ENCODE measurements at places on chromosomes 12 and 14.

DNA sequence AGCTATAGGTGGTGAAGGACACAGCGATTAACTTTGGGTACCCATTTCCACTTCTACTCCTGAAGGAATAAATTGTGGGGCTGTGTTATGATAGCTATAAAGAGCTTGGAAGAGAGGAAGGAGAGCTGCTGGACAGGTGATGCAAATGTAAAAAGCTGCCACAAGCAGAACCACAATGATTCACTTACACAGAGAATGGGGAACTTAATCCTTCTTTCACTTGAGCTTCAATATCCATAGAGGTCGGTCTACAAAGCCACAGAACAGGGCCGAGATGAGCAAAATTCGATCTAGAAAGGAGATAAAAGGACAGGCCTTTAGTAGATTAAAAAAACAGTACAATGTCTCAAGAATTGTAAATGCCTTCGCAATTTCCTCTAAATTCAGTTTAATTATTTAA, 831.1 kb downstream of the LRFN5 start:
- DNase-seq = no peak

GRCh38 chr12:31866523-31866922, 92.7 kb upstream of the RESF1 start:
- no peak for DNase-seq

DNA sequence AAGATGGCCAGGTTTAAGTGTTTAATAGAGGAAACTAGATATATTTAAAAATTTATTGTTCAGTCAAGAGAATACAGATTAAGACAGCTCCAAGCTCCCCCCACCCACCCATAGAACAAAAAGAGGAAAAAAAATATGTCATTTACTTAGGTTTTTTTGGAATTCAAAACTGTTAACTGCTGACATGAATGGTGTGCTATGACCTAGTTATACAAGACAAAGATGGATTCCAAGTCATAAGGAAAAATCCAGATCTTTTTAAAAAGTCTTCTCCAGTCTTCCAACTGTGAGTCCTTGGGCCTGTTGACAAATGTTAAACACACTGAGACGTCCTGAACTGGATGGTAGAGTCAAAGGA, 1.3 kb upstream of the SETD1B start:
- no peak for DNase-seq

- peak; percentile 49 for DNase-seq
These were observed 629 bp downstream of the FBRSL1 start for GRCh38 chr12:132490422-132491137.

DNA sequence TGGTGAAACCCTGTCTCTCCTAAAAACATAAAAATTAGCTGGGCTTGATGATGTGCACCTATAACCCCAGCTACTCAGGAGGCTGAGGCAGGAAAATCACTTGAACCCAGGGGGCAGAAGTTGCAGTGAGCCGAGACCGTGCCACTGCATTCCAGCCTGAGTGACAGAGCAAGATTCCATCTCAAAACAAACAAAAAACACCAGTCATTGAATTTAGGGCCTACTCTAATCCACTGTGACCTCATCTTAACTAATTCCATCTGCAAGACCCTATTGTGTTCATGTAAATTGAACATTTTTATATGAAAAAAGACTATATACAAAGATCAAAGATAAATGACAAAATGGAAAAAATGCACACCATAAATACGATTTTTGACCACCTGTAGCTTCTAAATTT, 17.8 kb downstream of the KCNMB4 start:
- no peak for DNase-seq

DNA sequence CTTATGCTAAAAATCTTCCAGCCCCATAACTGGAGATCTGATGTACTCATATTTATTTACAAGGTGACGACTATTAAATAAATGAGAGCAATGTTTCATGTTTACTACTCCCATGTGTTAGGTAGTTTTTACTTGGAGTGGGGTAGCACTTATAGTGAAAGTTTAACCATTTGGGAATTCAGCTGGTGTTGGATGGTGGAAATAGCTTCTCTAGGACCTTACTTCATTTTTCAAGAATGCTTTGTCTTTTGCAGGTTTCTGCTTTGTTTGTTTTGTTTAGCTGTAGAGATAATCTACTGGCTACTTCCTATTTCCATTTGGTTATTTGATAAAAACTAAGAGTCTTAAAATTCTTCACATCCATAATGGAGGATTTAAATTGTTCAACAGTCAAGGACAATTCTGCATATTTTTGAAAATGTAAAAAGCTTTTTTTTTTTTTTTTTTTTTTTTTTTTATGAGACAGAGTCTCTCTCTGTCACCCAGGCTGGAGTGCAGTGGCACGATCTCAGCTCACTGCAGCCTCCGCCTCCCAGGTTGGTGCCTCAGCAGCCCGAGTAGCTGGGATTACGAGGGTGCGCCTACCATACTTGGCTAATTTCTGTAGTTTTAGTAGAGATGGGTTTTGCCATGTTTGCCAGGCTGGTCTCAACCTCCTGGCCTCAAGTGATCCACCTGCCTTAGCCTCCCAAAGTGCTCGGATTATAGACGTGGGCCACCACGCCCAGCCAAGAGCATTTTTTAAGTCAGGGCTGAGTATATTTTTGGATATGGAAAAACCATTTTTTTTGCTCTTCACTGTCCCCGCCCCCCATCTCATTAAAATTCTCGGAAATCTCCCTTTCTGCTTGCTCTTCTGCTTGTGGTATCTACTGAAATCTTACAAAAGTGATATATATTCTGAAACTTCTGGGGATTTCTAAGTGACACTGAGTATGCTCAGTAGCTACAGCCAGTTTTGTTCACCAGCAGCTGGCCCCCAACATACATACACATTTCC, 1.4 kb upstream of the ABCD2 start:
- DNase-seq = no peak

DNA sequence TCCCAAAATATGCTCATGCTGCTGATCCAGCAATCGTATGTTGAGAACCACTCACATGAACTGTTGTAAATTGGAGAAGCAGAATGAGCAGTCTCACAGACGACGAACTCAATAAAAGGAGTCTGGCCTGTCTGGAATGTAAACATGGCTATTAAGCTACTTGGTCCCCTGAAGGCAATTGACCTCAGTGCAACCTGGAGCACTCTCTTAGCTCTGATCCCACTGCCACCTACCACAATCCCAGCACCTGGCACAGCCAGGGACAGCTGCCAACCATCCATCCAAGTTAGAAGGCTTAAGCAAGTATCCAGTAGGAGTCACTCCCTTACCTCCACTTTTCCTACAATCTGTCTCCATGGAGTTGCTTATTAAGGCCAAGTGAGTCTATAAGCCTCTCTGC, 406.9 kb upstream of the CLEC14A start:
- DNase-seq = peak; percentile 2

DNA sequence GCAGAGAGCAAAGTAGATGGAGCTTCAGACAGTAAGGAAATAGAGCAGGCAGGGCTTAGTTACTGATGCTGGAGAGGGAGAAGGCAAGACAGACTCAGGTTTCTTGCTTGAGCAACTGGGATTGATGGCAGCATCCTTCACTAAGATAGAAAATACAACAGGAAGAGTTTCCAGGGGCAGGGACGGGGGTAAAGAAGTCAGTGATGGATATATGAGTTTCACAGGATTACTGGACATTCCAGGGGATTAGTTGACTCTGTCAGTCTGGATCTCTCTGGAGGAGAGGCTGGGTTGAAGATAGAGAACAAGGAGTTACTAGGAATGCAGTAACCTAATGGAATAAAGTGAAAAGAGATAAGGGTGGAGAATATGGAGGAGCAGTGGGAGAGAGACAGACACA, 74.5 kb upstream of the ATF1 start:
- no peak for DNase-seq

Data from nephron progenitor cell (in vitro differentiated cells).